ENCODE measurements at places on chromosomes 5 and 9.

- no peak for DNase-seq
Observed at GRCh38 chr9:38018241-38018957, 50.6 kb downstream of the SHB start.

GRCh38 chr5:65742565-65743231 lies 20.7 kb downstream of the NLN start:
- DNase-seq = no peak

DNA sequence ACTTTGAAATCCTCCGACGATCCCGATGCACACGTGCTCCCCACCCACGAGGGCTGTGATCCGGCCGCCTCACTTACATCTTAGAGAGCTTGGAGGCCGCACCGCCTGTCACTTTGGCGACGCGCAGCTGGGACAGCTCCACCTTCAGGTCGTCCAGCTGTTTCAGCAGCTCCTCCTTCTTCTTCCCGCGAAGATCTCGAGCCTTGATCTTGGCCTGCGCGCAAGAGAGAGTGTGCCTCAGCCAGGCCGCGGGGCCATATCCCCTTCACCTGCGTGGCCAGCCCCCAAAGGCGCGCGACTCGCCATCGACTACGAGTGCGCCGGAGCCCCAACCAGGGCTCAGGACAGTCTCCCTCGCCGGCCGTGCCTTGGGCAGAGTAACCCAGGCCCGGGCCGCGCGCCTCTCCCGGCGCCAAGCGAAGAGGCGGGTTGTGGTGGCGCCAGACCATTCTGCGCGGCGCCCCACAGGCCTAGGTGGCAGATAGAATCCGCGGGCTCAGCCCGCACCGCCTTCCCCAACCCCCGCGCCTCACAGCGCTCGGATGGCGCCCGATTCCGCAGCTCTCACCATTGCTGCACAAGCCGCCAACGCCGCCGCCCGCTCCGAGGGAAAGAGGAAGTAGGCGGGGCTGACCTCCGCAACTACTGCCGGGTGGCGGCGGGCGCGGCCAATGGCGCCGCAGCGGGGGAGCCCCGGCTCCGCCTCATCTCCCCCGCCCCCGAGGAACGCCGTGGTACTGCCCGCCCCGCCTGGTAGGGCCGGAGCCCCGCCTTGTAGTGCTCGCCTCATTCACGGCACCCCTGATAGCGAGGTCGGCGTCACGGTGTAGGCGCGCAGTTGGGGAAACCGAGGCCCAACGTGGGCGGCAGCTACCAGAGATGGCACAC lies at the start of the genes ARPC5L and RPL35:
TSS of gene ARPC5L (plus strand) at position 789 of the 888 bp plus-strand sequence. CDS start 7,161 bp downstream, outside the sequence.
TSS of gene RPL35 (minus strand) at position 616 of the 888 bp plus-strand sequence. CDS start at position 571, 45 bp downstream.
- DNase-seq = peak; percentile 93

DNA sequence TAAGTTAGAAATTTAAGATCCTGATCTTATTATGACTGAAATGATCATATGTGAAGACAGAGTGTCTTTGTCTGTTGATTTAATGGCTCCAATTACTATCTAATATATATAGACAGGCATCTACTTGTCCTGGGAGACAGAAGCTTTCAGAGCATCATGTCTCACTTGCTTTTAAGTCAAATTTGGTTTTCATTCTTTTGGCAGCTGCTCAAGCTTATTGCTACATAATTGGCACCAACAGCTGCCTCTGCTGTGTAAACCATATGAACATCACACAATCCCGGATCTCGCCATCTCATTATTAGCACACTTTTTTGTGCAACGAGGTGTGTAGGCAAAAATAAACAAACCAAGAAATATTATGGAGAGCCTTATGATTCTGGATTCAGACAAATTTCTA lies 1717.9 kb downstream of the EFNA5 start:
- no peak for DNase-seq

DNA sequence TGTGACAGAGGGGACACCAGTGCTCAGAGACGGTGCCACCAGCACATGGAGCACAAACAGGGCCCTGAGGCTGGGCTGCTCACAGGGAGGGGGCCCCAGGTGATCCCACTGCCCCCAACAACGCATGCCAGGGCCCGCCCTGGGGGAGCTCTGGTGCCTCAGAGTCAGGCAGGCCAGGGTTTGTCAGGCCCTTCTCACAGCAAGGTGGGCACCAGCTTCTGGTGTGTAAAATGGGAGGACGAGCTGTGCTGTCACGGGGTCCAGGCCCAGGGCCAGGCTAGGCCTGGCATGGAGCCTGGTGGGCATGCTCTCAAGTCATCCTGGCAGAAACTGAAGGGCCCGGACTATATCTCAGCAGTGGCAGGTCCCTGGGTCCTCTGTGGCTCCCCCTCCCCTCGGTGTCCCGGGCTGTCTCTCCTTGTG lies 34.5 kb downstream of the PRRT1B start:
- no peak for DNase-seq

DNA sequence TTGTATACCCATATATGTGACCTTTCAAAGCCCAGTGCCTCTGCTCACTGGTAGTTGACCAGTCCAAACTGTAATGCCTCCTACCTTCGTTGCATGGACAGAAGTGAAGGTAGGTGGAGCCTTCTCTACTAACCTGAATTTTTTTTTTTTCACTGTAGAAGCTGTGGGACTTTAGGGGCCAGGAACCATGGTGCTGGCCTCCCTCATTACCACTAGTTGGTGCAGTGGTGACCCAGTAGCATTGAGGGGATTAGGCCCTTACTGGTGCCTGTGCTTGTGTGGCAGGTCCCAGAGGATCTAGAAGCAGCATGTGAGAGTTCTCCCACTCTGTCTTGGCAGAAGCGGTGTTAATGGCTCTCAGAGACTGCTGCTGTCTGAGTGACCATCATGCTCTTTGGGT lies 2.3 kb downstream of the RALGPS1 start:
- DNase-seq = no peak

DNA sequence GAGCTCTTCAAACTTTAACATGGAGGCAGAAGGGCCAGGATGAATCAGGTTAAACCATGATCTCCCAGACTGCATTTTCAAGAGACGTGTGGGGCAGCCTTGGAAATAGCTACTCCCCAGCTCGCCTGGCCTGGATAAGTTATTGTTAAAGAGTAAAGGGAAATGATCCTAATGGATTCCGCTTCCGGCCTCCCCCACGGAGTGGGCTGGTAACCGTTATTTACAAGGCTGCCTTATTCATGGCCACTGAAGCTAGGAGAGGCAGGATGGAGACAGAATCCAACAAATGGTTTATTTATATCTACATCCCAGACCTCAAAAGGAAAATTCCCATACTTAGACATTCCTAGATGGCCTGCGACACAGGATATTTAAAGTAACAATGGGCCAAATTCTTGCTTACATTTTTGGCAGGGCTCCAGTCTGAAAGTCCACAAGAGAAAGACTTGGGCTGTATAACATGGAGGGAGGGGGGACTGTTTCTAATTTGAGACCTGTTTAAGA lies 27.9 kb downstream of the SPRY4 start:
- no peak for DNase-seq

GRCh38 chr9:77673941-77674791 lies 26.0 kb upstream of the GNA14 start:
- DNase-seq = no peak

- no peak for DNase-seq
Observed at GRCh38 chr9:101209670-101210069, 175.1 kb downstream of the BAAT start.

DNA sequence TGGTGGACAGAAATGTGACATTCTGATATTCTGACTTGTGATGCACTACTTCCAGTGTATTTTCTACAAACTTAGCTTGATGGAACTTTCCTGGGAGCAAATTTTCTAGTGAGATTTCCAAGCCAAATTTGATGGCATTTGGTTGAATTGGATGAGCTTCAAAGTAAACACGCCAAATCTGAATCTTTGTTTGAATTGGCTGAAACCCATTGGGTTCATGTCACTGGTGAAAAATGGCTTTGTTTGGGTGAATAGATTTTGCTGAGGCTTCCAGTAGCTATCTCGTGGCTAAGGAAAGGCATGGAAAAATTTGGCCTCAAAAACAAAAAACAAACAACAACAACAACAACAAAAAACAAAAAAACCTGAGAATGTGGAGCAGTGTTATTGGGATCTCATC lies 271.1 kb upstream of the RPS23 start:
- no peak for DNase-seq

GRCh38 chr5:135249658-135250057 lies 149.4 kb downstream of the MACROH2A1 start:
- no peak for DNase-seq

DNA sequence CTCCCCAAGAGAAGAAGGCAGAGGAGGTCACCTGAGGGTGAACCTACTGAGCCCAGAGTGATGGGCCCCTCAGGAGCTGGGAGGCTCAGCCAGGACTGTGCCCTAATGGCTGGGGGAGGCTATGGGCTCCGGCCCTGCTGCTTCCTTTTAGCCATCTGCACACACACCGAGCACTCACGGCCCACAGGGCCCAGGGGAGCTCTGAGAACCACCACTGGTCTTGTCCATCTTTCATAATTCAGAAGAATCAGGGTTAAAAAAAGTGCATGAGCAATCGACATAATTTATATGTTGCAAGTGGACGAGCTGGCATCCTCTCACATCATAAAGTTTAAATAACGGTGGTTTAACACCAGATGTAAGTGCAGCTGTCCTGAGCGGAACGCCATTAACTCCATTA lies 162.1 kb downstream of the FSTL4 start:
- no peak for DNase-seq

DNA sequence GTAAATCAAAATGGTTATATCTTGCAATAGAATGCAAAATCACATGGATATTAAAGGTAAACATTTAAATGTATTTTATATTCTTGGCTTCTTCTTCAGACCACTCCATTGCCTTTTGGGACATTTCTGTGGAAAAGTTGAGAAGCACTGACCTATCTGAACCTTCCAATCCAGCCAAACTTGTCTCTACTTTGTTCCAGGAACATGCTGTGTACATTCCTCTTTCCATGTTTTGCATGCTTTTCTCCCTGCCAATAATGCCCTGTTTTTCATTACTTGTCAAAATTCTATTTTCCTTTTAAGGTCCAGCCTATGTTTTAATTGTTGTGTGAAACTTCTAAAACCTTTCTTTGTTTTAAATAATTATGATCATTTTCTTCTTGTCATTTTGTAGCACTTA lies 28.3 kb downstream of the JAK2 start:
- no peak for DNase-seq

GRCh38 chr5:42718591-42718990 lies 38.0 kb upstream of the CCDC152 start:
- no peak for DNase-seq

DNA sequence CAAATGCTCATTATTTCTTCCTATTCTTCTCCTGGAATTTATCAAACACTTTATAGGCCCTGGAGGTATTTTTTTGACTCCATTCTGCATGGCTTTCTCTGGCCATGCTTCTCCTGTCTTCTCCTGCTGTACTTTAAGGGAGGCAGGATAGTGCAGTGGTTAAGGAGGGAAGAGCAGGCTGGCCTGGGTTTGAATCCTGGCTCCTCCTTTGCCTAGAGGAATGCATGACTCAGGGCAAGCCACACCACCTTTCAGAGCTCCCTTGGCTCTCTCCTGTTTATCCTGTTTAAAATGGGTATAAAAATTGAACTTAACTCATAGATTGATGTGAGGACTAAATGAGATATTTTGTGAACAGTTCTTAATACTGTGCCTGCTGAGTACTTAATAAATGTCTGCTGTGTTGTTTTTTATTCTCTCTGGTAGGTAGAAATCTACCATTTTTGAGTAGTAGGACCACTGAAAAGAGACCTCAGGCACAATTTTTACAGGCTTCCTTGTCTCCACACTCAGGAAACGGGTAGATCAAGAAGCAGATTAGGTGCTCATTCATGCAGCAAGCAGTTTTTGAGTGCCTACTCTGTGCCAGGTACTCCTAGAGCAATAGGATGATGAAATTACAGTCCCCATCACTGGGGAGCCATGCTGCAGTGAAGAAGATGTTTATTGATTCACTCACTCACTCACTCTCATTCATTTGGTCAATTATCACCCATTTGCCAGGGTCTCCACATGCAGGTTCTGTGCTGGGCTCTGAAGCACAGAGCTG lies 32.7 kb upstream of the ARAP3 start:
- DNase-seq = no peak

DNA sequence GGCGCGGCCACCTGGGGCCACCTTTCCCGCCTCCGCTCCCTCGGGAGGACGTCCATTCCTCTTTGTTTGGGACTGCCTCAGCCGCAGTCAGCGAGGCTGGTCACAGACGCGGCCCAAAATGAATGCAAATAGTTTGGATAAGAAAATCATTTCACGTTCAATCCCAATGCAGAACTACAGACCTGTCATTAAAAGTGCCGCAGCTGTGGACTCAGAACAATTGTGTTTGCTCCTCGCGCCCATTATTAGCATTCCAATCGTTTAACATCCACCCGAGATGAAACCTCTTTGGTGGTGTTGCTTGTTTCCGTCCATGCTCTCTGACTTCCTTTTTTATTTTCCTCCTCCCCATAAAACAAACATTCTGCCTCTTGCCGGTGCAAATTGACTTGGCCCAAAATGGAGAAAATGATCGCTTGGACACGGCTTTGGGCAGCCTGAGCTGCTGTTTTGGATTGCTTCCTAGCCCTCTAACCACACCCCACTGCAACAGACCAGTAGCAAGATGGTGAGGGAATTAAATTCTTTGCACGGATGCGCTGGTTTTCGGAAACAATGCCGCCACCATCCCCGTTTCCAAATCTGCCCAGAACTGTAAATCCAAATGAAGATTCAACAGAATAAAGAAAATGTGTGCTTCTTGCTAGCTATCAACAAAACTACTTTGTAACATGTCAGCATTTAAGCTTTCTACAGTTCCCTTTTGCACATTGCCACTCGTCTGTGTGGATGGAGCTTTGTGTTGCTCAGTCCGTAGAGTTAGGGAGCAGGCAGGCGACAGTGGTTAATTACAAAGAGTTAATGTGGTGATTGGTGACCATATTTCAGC lies 784 bp downstream of the NLN start:
- DNase-seq = no peak

DNA sequence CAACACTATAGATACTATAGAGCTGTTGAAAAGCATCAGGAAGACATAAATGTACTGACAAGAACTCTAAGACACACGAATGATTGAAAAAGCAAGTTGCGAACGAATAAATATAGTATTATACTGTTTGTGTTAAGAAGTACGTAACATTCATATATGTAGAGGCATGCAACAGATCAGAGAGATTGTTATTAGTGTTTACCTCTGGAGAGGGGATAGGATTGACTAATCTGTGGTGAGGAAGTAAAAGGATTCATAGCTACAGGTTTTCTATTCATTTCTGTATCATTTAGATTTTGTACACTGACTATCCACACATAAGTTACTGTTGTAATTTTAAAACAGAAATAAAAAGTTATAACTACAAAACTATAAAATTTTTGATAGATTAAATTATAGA lies 147.6 kb upstream of the SV2C start:
- no peak for DNase-seq

Measured in breast epithelium (tissue), 4 donors.